Mucosa of descending colon (tissue), 3 donors: ENCODE measurements at places on chromosomes 13 and 19.
A peak's percentile ranks its signal among the peaks of the same experiment; 100 is the strongest.

DNA sequence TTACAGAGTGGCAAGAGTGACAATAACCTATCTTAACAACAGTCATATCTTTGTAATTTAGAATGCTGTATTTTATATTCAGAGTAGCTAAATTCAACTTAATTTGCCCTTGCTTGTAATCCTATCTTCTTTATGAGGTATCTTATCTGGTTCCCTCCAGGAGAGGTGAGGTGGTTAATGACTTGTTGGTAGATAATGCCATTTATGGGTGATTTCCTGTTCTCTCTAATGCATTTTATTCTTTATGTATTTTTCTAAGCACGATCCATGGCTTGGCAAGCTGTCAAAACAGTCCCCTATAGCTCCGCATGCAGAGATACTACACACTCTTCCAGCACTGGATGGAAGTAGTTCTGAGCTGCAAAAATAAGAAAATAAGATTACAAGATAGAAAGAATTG lies 267.9 kb downstream of the LMO7 start:
- DNase-seq, result no peak

DNA sequence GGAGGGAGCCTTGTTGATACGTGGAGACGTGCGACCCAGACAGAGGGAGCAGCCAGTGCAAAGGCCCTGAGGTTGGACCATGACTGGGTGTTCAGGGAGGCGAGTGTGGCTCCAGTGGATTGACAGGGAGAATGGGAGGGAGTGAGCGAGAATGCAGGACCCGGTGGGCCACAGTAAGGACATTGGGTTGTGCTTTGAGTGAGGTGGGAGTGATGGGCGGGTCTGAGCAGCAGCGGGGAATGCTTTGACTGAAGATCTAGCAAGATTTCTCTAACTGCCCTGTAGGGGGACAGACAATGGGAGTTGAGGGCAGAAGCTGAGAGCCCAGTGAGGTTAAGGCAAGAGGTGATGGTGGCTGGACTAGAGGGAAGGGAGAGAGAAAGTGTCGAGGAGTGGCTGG lies 7.7 kb upstream of the NANOS2 start:
- no peak for DNase-seq

GRCh38 chr13:109784590-109785140 lies 1.7 kb downstream of the IRS2 start:
- DNase-seq, result peak; percentile 83

- no peak for DNase-seq
Measured at GRCh38 chr19:1395194-1396018, 5.9 kb downstream of the GAMT start.

- no peak for DNase-seq
Measured at GRCh38 chr13:108525827-108526226, 103.6 kb upstream of the MYO16 start.

DNA sequence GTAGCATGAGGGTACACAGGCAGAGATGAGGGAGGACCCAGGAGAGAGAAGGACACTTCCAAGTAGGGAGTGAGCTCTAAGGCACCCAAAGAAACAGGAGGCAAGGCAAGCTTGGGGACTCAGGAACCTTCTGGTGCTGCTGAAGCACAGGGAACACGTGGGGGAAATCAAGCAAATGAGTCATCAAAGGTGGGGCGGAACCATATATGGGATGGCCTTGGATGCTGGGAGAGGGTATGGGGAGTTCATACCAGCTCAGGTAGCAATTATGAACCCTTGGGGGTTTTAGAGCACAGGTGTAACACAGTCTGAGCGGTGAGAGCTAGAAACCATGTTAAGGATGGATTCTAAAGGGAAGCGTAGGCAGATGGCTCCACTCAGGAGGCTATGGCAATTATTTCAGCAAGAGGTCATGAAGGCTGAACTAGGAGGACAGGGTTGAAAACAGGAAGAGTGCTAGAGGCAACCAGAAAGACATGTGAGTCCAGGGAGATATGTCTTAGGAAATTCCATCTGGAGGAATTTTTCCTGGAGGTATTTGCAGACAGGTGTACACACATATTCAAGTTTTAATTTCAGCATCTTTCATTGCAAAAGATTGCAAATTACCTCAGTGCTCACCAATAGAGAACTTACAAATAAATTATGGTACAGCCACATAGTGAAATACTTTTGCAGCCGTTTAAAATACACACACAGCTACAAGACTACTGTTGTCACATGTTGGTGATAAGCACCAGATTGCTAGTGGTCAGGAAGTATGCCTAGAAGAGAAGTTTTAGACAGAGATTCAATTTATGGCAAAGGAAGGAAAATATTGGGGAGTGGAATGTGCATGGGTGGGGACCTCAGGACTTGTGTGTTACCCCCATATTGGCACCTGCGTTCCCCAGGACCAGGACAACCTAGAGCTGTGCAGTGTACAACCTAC lies 77.0 kb downstream of the STARD13 start:
- no peak for DNase-seq

- no peak for DNase-seq
Measured at GRCh38 chr13:26727633-26728032, 33.0 kb downstream of the GPR12 start.

DNA sequence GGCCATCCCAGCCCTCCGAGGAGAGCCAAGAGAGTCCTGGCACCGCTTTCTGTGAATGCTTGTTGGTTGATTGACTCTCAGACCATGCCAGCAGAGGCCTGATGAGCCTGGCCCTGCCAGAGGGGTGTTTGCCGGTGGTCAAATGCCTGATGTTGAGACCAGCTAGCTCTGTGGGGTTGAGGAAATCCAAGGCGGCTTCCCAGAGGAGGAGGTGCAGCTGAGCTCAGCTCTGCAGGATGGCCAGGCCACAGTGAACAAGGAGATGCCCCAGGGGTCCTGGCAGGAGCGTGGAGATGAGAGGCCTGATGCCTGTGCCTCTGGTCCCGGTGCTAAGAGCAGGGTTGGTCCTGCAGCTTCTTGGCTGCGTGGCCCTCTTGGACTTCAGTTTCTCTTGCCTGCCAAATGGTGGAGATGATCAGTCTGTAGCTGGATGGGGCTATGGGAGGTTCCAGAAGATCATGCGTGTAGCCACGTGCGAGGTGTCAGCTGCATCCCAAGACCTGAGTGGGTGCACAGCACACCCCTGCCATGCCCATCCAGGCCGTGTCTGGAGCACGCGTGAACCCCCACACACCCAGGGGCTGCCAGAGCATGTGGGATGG lies 16.8 kb downstream of the NFIC start:
- no peak for DNase-seq

- no peak for DNase-seq
Measured at GRCh38 chr13:99307648-99308339, 595 bp upstream of the GPR183 start.

DNA sequence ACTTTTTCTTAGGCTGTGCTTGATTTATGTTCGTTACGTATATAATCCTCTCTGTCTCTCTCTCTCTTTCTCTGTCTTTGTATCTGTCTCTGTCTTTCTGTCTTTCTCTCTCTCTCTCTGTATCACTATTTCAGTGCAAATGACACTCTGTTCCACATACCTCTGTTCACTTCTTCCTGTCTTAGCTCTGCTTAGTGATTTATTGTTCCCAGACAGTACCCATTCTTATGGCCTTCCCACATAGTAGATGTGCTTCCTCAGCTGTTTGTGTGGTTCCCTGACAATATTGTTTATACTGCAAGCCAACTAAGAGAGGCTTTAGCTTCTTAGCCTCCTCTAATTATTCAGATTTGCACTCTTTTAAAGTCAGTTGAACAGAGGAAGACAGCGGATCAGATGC lies 1244.2 kb downstream of the DIAPH3 start:
- no peak for DNase-seq

DNA sequence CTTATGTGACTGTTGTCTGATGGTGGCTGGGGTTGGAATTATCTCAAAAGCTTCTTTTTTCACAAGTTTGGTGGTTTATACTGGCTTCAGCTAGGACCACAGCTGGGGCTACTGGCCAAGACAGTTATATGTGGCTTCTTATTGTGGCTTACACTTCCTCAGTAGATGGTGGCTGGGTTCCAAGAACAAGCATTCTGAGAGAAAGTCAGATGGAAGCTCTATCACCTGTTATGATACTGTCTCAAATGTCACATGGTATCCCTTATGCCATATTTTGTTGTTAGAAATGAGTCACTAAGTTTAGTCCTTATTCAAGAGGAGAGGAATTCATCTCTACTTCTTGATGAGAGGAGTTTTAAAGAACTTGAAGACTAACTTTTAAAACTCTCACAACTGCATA lies 41.6 kb downstream of the NDFIP2 start:
- DNase-seq, result no peak

DNA sequence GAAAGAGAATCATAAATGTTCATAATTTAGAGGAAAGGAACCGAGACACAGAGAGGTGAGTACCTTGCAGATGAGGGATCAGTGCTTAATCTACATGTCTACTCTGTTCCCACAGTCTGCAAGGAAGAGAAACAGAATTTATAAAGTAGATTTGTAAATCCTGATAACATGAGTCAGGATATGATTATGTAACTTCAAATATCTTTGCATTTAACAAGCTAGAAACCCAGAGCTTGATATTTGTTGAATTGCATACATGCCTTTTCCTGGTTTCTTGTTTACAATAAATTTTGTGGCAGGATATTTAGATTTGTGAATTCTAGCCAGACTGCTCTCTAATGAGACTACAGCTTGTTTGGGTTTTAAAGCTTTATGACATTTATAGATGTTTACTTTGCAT lies 219.2 kb downstream of the ENOX1 start:
- DNase-seq, result no peak

DNA sequence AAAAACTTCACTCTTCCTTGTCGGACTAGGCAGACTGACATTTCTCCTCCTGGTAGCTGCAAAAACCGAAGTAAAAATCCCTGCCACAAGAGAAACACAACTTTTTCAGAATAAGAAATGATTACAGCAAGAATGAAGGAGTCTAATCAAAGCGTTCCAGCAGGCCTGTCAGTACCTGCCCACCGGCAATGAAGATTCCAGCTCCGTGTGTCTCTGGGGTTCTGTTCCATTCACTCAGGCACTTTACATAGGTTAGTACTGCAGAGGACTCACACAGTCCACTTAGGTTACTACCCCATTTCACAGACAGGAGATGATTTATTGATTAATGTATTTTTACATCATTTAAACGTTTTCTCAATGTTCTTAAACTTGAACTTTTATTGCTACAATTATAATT lies 275.5 kb downstream of the NHLRC3 start:
- no peak for DNase-seq

GRCh38 chr19:18464646-18465045 lies 26.7 kb upstream of the ISYNA1 start:
- no peak for DNase-seq

- no peak for DNase-seq
Measured at GRCh38 chr19:3357271-3357991, 9.0 kb upstream of the NFIC start.

DNA sequence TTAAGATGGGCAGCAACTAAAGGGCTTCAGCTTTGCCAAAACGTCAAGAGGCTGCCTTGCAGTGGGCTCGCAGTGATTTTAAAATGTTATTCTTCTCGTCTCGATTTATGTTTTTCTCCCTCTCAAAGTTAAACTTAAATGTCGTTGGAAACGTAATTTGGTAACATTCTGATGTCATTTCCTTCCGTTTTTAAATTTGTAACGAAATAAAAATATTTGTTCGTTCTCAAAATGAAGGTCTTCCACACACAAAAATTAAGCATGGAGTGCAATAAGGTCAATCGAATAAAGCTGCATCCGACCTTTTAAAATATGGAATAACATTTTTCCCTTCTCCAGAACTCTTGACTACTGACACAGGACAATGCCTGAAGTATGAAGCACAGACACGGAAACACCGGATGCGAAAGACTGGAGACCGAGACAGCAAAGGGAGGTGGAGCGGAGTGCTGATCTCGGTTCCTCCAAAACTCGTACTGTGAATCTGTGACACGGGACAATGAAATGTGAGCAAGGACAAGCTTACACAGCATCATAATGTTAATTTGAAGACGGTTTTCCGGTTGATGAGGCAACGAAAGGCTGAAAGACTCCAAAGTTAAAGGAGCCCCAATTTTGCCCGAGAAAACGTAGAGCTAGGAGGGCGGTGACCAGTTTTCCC lies 850 bp downstream of the MTMR6 start:
- no peak for DNase-seq

- DNase-seq, result no peak
Measured at GRCh38 chr13:78468621-78469020, 134.7 kb downstream of the POU4F1 start.

GRCh38 chr13:91762957-91763356 lies 364.5 kb downstream of the GPC5 start:
- DNase-seq, result no peak

DNA sequence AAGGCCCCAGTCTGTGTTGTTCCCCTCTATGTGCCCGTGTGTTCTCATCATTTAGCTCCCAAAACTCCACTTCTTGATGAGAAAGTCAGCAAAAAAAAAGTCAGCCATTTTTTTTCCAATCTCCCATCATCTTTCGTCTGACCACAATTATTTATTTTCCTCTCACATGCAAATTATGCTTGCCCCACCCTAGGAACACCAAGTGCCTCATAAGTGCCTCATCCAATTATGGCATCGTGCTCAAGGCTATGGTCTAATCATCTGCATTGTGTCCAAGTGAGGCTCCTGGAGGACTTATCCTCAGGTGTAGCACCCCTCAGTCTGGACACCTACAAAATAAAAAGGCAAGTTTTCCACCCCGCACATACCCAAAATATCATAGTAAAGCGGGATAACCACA lies 20.8 kb upstream of the IPO5 start:
- DNase-seq, result no peak

GRCh38 chr19:53994811-53995210 lies 3.4 kb downstream of the CACNG6 start:
- no peak for DNase-seq

GRCh38 chr13:58598241-58598640 lies 966.7 kb downstream of the PCDH17 start:
- DNase-seq, result no peak

DNA sequence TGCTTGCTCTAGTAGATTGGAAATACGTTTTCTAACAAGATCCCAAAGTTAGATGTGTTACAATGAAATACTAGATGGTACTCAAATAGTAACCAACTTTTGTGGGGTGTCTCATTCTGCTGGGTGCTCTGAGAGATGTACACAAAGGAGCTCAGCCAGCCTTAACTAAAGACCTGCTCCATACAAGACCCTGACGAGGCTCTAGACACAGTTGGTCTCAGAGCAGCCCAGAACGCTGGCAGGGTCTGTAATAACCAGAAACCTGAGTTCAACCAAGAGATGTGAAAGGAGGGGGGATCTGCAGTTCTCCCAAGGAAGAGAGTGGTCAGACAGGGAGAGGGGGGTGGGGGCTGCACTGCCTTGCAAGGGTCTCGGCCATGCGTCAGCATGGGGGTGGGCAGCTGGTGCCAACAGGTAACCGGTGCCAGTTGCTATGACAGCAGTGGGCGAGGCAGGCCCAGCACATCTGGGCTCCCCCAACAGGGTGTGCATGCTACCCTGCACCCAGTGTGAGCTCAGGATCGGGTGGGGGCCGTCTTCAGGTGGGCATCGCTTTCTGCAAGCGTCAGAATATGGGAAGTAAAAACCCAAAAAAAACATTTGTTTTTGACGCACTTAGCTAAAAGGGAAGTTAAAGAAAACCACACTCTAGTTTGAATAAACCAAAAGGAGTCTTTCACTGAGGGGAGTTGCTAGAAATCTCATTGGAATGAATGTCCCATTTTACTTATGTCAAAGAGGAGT lies 68.0 kb upstream of the GPR183 start:
- DNase-seq, result peak; percentile 48

- DNase-seq, result peak; percentile 97
Measured at GRCh38 chr19:55586976-55587668, 6.5 kb upstream of the ZNF579 start.
